ENCODE measurements at places on chromosomes 13 and 19.

DNA sequence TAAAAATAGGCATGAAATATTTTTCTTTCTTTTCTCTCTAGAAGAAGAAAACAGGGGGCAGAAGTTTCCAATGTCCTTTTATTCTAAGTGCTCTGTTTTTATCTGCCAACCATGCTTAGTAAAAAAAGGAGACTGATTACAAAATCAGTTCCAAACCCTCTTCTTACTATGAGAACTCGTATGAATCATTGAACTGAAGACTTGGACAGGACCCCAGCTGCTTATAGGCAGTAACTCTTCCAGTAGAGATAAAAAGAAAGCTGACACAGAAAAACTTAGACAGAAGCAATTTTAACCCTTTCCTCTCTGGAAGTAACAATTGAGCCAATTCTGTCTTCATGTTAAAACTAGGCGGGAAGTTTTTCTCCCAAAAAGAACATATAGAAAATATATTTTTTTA, 24.5 kb upstream of the FREM2 start:
- no peak for DNase-seq

DNA sequence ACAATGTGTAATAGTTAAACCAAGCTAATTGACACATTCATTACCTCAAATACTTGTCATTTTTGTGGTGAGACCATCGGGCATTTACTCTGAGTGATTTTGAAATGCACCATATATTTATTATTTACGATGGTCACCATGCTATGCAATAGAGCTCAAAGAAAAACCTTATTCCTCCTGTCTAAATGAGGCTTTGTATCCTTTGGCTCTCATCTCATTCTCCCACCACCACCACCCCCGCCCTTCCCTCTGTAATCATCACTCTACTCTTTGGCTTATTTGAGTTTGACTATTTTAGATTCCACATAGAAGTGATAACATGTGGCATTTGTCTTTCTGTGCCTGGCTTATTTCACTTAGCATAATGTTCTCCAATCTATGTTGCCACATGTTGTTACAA, 124.9 kb downstream of the CYSLTR2 start:
- no peak for DNase-seq

DNA sequence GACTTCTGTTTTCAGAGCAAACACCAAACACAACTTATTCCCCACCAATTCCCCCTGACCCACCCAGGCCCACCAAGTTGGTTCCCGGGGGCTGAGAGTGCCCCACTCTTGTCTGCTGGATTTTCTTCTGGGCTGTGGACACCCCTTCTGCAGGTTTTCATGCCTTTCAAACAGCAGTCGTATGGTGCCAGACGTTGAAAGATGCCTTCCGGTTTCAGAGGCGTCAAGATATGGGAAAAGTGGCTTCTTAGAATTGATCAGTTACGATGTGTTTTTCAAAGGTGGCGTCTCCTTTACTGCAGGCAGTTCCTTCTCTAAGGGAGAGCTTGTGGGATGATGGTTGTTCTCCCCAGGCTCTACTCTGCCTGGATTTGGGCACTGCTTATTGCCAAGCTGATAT, 12.7 kb downstream of the CLEC11A start:
- no peak for DNase-seq

DNA sequence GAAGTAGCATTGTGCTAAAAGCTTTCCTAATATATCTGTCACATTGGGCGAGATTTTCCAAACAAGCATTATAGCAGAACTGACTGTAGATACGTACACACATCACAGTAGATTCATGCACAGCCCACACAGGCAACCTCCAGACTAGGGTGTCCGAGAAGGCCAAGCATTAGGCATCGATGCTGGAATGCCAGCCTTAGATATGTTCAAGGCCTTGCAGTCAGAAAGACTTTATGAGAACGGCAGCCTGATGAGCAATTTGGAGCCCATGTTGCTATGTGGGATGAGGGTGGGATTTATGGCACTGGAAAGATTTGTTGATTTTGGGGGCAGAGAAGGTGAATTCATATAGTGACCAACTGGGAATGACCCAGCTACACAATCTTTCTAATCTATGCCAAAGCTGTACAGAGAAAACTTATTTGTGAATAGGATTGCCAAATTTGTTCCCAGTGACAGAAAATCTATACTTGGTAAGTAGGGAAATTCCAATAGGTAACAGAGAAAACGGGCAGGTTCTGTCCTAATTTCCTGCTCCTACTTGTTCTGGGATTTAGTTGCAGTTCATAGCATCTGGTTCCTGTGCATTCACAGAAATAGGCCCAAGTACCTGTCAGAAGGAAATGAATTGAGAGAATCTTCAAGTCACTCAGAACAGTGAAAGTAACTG, 31.0 kb upstream of the SPRY2 start:
- DNase-seq: no peak

DNA sequence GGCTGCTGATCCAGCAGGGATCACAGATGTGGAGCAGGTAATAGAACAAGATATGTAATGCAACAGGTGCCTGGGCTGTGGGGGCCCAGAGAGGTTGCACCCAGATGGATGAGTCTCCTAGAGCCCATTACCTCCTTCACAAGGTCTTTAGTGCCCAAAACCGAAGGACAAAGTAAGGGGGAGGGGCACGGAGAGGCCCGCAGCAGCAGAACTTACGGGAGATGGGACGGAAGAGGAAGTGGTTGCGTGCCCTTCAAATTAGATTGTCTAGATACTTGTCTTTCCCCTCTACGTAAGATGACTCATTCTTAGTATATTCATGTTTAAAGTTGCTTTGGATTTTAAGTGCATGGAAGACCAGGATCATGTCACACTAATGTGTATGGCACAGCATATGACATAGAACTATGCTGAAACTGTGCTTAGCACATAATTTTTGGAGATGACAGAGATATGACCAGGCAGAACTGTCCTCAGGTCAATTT, 5.7 kb upstream of the MRPS31 start:
- DNase-seq: peak; percentile 74
